ENCODE measurements at places on chromosomes 16 and 17.

GRCh38 chr16:15575293-15576049 lies 67.5 kb downstream of the MARF1 start:
- DNase-seq, result no peak

- no peak for DNase-seq
Observed at GRCh38 chr17:28641579-28641978, 3.4 kb downstream of the BLTP2 start.

- DNase-seq, result no peak
Observed at GRCh38 chr17:69503711-69504110, 89.2 kb downstream of the MAP2K6 start.

GRCh38 chr16:12425134-12425941 lies 378.3 kb downstream of the CPPED1 start:
- DNase-seq, result no peak

DNA sequence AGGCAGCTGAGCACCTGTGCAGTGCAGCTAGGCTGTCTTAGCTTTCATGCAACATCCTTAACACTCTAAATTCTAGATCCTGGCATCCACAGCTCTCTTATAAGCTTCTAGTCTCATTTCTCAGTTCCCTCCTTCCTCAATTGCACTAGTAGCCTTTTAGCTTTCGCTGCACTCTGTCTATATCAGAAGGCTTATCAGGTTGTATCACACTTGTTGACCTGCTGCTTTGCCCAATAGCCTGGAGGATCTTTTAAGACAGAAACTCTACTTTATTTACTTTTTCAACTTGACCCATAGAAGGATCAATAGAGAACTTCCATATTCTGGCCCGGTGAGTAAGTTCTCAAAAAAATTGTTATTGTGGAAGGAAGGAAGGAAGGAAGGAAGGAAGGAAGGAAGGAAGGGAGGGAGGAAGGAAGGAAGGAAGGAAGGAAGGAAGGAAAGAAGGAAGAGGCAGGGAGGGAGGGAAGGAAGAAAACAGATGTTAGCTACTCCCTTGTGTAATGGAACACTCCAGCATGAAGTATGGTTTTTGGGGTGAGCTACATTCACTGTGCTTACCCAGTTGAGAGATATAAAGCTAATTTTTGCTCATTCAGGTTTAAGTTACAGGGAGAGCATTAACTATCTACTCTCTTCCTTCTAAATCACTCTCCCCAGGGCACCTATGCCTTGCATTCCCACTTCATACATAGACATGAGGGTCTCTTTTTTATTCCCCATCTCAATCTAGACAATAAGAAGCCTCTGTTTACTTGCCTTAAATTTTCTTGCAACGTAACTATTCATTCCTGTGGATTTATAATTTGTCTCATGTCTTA lies 361.1 kb downstream of the SHISA9 start:
- no peak for DNase-seq

GRCh38 chr16:23058576-23058975 lies 90.7 kb downstream of the USP31 start:
- DNase-seq, result no peak

DNA sequence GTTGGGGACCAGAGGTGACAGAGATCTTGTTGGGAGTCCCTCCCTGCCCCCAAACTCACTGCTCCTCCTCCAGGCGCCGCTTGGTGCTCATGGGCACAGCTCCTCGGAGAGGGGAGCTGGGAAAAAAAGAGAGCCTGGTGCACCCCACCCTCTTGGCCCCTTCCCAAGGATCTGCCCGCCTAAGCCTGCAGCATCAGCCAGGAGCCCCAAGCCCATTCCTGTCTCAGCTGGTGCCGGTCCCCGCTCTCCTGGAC lies 400 bp downstream of the HCFC1R1 start:
- no peak for DNase-seq

- DNase-seq, result no peak
Observed at GRCh38 chr17:10633738-10634379, 23.2 kb downstream of the MYH3 start.

- no peak for DNase-seq
Observed at GRCh38 chr16:16021020-16021419, 71.6 kb downstream of the ABCC1 start.

- DNase-seq, result no peak
Observed at GRCh38 chr17:1996800-1997288, 28.3 kb downstream of the RTN4RL1 start.

- no peak for DNase-seq
Observed at GRCh38 chr16:29674188-29674587, 4.8 kb upstream of the QPRT start.

DNA sequence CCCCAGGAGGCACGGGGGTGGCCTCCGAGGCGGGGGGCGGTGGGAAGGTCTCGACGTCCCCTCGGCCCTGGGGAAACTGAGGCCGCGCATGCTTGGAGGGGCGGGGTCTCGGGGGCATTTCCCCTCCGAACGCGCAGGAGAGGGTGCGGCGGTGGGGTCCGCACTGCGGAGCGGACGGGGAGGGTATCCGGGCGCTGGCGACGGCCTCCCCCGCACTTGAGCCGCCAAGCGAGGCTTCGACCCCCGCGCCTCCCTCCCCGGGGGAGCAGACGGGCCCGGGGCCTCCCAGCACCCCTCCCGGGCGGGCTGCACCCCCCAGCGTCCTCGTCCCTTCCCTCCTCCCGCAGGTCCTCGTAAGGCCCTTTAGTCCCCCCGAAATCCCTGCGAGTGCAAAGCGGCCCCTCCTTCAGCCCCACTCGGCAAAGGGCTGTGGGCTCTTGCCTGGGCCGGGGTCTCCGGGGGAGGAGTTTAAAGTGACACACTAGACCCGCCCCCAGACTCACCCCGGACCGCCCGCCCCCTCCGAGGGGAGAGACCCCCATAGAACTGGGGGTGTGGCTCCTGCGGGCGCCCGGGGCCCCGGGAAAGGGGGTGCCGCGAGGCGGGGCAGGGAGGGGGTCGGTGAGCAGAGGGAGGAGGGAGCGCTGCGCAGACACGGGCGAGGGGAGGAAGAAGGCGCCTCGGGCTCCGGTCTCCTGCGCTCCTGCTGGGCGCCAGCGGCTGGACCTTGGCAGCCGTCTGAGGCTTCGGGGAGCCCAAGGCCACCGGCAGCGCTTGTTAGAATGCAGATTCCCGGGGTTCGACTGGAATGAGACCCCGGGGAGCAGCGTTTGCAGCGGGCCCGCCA lies 632 bp downstream of the BAIAP3 start:
- DNase-seq, result no peak

- DNase-seq, result no peak
Observed at GRCh38 chr16:69613378-69614154, 47.8 kb downstream of the NFAT5 start.

- no peak for DNase-seq
Observed at GRCh38 chr17:64186171-64187092, 56.5 kb upstream of the ERN1 start.

- DNase-seq, result no peak
Observed at GRCh38 chr17:63987221-63988126, 10.7 kb upstream of the PRR29 start.

DNA sequence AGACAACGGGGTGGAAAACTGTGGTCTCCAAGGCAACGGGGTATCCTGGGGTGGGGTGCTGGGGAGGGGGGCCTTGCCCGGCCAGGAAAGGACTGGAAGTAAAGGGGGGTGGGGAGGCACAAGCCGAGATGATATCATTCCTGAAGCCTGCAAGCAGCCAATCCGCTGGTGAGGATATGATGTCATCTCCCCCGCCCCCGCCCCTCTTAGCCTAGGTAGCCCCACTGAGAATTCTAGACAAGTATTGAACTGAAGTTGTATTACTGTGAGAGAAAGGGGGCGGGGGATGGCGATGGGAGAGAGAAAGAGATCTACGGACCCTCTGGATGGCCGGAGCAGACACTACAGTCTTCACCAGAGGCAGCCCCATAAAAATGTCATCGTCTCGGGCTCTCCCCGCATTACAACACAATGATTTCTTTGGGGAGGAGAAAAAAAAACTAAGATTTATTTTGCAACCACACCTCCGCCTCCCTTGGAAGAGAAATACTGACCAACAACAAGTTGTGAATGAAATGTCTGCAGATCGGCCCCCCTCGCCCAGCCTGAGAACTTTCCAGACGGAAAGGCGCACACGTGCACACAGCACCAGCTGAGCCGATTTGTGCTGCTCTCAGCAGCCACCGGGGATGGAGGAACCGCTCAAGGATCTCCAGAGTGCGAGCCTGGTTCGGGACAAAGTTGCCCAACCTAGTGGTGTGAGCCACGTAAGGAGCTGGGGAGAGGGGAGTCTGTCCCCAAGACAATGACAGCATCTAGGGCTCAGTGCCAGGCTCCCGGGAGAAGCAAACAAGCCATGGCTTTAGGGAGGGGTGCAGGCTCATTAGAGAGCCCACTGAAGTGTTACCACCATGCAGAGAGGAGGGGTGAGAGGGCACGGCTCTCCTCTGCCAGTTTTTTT lies 222.1 kb downstream of the SOX9 start:
- DNase-seq, result no peak

GRCh38 chr17:8019665-8020650 lies 17.5 kb downstream of the GUCY2D start:
- no peak for DNase-seq

DNA sequence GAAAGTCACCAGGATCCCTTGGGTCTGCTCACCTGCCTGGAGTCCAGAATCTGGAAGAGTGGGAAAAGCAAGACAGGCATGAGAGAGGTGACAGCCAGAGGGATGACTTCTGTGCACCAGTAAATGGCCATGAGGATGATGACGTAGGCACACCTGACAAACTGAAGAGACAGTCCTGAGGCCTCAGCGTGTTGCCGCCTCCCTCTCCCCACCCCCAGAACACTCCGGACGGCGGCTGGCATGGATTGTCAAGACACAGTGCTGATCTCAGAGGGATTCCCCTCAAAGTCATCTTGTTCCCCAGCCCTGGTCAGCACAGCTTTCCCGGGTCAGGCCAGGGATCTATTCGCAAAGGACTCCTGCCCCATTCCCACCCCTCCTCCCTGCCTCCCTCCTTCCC lies 6.2 kb downstream of the SLC13A5 start:
- no peak for DNase-seq

DNA sequence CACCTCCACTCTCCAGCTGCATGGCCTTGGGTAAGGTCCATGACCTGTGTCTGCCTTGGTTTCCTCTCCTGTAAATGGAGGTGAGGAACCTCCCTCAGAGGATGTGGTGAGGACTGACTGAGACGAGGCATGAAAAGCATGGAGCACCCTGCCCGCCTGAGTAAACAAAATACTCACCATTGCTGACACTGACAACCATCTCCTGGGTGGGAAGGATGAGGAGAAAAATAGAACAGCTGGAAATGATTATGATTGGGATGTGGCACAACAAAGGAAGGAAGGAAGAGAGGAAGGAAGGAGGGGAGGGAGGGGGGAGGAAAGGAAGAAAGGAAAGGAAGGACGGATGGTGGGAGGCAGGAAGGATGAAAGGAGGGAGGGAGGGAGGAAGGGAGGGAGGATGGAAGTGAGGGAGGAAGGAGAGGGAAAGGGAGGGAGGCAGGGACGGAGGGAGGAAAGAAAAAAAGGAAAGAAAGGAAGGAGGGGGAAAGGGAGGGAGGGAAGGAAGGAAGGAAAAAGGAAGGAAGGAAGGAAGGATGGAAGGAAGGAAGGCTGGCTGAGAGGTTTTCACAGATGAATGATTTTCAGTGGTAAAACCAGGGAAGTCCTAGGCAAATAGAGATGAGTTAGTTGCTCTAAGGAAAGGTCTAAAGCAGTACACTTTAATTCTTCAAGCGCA lies 276.5 kb upstream of the XYLT1 start:
- no peak for DNase-seq

DNA sequence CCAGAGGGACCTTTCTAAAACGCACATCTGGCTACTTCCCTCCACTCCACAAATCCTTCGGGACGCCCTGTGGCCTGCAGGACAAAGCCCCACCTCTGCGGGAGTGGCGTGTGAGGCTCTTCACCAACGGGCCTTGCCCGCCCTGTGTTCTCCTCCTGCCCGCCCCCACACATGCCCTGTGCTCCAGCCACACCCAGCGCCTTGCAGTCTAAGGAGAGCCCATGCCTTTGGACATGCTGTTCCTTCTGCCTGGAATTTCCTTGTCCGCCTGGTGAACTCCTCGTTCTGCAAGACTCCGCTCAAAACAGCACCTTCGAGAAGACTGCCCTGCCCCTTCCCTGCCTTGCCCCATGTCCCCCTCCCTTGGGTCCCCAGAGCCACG lies 7.4 kb downstream of the ELOB start:
- no peak for DNase-seq

- no peak for DNase-seq
Observed at GRCh38 chr17:82113941-82114340, 15.9 kb upstream of the FASN start.

DNA sequence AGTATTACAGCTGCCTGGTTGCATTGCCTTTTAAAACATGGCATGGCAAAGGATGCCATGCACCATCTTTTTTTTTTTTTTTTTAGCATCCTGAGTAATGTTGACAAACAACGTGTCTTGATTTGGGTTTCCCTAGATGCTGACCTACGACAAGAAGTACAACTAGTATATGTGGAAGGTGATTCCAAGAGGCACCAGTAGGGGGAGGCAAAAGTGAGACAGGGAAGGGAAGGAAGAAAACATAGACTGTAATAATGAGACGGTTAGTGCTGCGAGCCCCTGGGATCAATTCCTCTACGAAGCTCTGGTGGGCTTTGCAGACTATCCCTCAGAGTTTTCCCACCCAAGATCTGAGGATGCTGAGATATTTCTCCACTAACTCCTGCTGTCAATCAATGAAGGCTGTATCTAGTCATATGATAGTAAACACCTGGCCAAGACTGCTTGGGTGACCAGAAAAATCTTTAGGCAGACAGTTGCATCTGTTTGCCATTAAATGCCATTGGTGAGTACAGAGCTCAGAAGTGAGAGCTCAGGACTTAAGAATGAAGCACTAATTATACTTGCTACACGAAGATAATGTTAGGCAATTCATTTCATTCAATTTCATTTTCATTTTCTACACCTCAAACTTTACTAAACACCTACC lies 458.6 kb upstream of the GOT2 start:
- no peak for DNase-seq

GRCh38 chr16:76294396-76295214 lies 17.4 kb downstream of the CNTNAP4 start:
- no peak for DNase-seq

- no peak for DNase-seq
Observed at GRCh38 chr16:2089706-2090480, 42.1 kb downstream of the TSC2 start.

DNA sequence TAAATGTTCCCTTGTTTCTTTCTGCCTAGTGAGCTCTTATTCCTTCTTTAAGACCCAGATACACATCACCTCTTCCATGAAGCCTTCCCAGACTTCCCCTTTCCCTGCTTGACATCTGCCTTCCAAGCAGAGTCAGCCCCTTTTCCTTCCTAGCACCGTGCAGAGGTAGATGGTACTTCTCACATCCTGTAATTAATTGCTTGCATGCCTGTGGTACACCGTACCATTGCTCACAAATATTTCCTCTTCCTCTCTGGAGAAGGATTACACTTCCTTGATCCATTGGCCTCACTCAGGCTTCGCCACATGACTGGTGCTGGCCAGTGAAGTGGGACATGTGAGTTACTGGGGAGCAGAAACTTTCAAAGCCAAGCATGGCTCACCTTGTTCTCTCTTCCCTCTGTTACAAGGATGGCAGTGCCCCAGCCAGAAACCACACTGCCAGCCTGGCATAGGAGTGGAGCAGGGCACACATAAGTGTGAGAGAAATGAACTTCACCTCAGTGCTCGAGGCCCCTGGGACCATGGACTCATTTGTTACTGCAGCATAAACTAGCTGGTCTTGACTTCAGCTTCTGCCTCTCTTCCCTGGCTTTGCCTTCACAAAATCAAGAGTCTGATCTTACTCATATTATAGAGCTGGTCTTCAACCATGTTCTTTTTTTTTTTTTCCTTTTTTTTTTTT lies 44.0 kb downstream of the SOST start:
- no peak for DNase-seq
